ENCODE measurements at places on chromosomes 3 and 15.

DNA sequence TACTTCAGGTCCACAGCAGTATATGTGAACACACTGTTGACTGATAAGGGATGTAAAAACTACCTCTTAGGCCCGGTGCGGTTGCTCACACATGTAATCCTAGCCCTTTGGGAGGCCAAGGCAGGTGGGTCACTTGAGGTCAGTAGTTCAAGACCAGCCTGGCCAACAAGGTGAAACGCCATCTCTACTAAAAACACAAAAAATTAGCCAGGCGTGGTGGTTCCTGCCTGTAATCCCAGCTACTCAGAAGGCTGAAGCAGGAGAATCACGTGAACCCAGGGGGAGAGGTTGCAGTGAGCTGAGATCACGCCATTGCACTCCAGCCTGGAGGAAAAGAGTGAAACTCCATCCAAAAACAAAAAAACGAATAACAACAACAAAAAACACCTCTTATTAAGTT lies 194.6 kb upstream of the KCNMB2 start:
- no peak for DNase-seq

DNA sequence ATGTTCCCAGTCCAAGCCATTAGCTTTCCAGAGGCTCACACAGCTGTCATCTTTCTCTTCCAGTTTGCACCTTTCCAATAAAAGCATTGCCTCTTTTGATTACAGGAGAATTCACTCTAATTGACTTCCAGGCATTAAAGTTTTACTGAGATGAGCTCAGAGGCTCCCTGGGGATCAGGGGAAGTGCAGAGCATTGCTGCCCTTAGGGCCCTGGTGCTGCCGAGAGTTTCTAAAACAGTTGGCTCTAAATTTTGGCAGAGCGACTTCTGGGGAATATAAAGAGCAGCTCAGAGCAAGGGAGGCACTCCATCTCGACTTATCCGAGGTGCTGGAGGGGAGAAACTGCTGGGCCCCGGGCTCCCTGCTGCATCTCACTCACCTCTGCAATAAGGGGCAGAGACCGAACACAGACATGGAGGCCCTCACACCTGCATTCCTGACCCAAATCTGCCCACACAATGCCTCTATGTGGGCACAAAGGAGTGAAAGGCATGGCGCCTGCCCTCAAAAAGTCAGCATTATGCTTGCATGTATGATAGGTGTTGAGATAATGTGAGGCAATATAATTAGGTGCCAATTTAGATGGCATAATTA lies 61.7 kb downstream of the SCN11A start:
- no peak for DNase-seq

DNA sequence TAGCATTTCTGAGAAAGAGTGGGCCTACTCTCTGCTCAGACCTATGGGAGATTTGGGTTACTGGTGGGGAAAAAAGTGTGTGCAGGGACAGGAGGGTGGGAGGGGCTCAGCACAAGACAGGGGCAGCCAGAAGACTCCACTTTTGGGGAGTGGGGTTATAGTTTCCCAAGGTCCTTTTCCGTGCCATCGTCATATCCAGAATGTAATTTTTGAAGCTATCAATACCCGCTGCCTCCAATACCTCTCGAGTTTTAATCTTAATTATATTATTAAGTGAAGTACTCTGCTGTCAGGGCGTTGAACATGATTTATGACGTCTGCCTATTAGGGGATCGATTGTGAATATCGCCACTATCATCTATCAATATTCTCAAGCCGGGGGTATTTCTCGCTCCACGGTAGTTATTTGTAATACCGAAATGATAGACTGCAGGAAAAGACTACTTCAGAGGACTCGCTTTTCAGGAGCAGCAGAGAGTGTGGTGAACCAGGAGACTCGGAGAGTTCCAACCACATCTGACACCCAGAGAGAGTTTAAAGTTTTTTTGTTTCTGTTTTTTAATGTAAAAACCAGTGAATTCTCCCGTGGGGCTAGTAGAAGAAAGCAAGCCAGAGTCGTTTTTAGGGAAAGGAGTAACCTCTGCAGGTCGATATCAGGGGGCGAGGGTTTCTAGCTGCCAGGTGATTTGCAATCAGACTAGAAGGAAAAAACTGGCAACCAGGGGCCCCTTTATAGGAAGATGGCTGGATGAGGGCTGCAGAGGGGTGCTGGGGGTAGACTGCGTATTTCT lies 20.6 kb downstream of the NR2F2 start:
- DNase-seq: no peak

GRCh38 chr3:64438066-64438465 lies 212.8 kb upstream of the PRICKLE2 start:
- no peak for DNase-seq

- DNase-seq: no peak
Measured at GRCh38 chr15:70153921-70154717, 56.4 kb upstream of the TLE3 start.

GRCh38 chr15:65945616-65946015 lies 76.3 kb downstream of the RAB11A start:
- DNase-seq: no peak

- DNase-seq: no peak
Measured at GRCh38 chr3:188369526-188369925, 215.6 kb downstream of the LPP start.

Data from stromal cell of bone marrow (primary cell).